ENCODE measurements at places on chromosomes 5 and 9.

GRCh38 chr5:151126199-151126645 lies 31.4 kb downstream of the ANXA6 start:
- DNase-seq = peak; percentile 50

DNA sequence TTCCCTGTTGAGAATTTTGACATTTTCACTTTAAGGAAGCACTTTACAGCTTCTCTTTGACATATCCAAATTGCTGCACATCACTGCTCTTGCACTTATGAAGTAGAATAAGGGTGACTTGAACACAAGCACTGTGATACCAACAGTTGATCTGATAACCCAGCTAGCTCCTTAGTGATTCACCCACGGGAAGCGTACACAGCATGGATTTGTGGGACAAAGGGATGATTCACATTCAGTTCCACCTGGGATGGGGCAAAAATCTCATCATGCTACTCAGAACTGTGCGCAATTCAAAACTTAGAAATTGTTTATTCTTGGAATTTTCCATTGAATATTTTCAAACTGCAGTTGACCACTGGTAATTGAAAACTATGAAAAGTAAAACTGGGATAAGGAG lies 1565.5 kb upstream of the CDH9 start:
- DNase-seq = no peak

- no peak for DNase-seq
Measured at GRCh38 chr5:10315824-10316509, 8.3 kb upstream of the CMBL start.

GRCh38 chr9:115396071-115396529 lies 278.1 kb upstream of the TNC start:
- DNase-seq = no peak

- DNase-seq = no peak
Measured at GRCh38 chr5:147558826-147559225, 49.0 kb upstream of the DPYSL3 start.

GRCh38 chr9:76464706-76465105 lies 5.7 kb downstream of the GCNT1 start:
- no peak for DNase-seq

- DNase-seq = no peak
Measured at GRCh38 chr5:172404746-172405145, 49.6 kb downstream of the SH3PXD2B start.

GRCh38 chr5:116577064-116577788 lies 2.6 kb upstream of the SEMA6A start:
- DNase-seq = no peak

- DNase-seq = no peak
Measured at GRCh38 chr5:67581203-67581602, 384.6 kb upstream of the CD180 start.

DNA sequence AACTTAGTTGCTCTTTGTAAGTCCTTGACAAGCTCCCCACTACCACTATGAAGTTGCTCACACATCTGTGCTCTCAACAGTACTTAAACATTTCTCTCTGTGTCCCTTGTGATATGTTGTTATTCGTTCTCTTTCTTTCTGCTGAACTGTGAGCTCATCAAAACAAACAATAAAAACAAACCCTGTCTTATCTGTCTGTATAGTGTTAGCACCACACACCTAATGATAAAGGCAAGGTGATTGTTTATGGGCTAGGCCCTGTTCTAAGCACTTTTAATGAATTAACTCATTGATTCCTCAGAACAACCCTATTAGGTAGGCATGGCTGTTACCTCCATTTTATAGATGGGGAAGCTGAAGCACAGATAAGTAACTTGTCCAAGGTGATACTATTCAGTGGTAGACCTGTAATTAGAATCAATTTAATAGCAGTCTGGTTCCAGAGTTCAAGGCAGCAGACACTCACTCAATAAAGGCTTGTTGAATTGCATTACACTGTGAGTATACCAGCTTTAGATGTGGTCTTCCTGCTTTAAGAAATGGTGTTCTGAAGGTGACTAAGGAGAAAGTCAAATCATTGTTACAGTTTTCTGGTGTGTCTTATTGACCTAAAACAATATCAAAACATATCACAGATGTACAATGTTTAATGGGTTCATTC lies 153.6 kb upstream of the ELL2 start:
- DNase-seq = no peak

DNA sequence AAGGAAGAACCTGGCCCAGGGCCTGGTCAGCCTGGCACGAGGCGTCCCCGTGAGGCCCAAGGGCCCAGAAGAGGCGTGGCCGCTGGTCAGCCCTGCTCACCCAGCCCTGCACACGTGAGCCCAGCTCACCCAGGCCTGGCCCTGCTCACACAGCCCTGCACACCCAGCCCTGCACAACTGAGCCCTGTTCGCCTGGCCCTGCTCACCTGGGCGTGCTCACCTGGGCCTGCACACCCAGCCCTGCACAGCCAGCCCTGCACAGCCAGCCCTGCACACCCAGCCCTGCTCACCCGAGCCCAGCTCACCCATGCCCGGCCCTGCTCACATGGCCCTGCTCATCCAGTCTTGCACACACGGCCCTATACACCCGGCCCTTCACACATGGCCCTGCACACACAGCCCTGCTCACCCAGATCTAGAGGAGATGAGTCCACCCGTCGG lies 2.1 kb downstream of the ZDHHC11 start:
- DNase-seq = no peak

DNA sequence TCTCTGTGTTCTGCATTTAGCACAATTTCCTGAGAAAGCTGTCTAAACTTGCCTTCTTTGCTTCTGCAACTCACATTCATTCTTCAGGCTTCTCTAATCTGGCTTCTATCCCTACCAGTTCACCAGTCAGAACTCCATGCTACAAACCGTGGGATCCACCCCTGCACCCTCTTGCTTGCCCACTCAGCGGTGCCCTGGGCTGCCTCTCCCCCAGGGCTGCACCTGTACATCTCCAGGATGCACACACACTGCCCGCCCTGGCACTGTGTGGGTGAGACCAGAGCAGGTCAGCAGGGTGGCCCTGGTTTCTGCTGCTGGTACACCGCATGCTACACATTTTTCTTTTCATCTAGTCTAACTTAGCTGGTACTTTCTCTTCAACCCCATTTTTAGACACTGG lies 127.1 kb downstream of the FANCC start:
- no peak for DNase-seq

GRCh38 chr5:126871441-126871840 lies 94.5 kb downstream of the LMNB1 start:
- no peak for DNase-seq

- DNase-seq = no peak
Measured at GRCh38 chr5:122835681-122836080, 9.7 kb upstream of the SNX24 start.

- no peak for DNase-seq
Measured at GRCh38 chr5:139767960-139768359, 27.6 kb upstream of the PSD2 start.

GRCh38 chr5:4220016-4220415 lies 624.4 kb downstream of the IRX1 start:
- no peak for DNase-seq

GRCh38 chr5:71883742-71884103 lies 164.6 kb downstream of the CARTPT start:
- DNase-seq = no peak

GRCh38 chr5:5257353-5257752 lies 117.2 kb downstream of the ADAMTS16 start:
- no peak for DNase-seq

GRCh38 chr9:86860006-86860405 lies 87.3 kb downstream of the GAS1 start:
- DNase-seq = no peak

- DNase-seq = no peak
Measured at GRCh38 chr5:75463726-75464125, 47.7 kb downstream of the CERT1 start.

GRCh38 chr5:468401-468800 lies 25.4 kb downstream of the EXOC3 start:
- no peak for DNase-seq

DNA sequence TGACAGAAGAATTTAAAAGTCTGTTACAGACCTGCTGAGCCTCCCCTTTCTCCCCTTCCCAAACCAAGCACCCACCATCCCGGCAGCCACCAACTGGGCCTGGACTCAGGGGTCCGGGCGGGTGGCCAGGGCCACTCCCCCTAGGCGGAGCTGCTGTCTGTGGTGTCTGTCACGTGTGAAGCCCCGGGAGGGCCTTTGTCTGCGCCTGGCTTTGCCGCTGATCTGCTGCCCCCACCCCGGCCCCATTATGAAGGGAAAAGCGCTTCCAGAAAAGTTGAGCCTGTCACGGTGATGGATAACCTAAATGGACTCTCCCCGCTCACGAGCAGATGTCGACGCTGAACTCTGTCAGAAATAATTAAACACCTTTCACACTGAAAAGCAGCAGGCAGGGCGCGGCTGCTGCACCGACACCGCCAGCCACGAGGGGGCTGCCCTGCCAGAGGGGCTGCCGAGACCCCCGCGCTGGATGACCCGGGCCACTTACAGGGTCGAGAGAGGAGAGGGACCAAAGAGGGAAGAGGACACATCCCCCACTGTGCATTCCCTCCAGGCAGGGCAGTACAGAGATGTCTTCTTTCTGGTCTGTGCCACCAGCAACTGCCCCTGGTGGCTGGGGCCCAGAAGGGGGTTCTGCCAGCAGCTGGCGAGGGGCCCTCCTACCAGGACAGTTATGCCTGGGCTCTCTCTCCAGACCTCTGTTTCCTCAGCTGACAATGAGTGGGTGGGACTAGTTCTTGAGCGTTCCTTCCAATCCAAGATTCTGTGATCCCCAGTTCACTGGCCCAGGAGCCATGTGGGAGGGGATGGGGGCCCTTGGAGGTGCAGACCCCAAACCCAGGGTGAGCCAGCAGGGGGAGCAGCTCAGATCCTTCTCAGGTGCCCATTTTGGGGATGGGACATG lies 36.0 kb upstream of the BARHL1 start:
- no peak for DNase-seq

GRCh38 chr5:156591631-156592030 lies 258.5 kb upstream of the PPP1R2B start:
- DNase-seq = no peak

- no peak for DNase-seq
Measured at GRCh38 chr5:1187234-1187949, 14.0 kb upstream of the SLC6A19 start.

GRCh38 chr9:9257999-9258498 lies 1354.8 kb downstream of the PTPRD start:
- no peak for DNase-seq

DNA sequence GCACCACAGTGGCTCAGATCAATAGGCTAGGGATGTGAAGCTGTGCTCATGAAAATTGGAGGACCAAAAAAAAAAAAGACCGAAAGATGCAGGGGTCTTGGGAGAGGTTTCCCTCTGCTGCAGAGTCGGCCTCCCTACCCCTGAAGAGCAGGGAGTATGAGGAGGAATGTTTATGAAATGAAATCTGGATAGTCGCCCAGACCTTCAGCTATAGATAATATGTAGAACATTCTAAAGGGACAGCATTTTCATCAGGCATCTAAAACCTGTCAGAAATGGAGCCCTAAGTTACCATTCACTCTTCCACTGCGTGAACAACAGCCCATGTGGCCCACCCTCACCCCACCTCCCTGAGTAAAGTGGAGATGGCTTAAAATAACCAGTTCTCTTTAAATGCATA lies 122.9 kb downstream of the TMEM174 start:
- DNase-seq = no peak

GRCh38 chr9:122291458-122291857 lies 26.8 kb downstream of the MRRF start:
- no peak for DNase-seq

- DNase-seq = no peak
Measured at GRCh38 chr5:142437563-142437962, 112.7 kb upstream of the SPRY4 start.

- DNase-seq = no peak
Measured at GRCh38 chr5:133510634-133511262, 101.6 kb downstream of the FSTL4 start.

GRCh38 chr9:37197158-37198038 lies 77.0 kb downstream of the ZCCHC7 start:
- DNase-seq = no peak

DNA sequence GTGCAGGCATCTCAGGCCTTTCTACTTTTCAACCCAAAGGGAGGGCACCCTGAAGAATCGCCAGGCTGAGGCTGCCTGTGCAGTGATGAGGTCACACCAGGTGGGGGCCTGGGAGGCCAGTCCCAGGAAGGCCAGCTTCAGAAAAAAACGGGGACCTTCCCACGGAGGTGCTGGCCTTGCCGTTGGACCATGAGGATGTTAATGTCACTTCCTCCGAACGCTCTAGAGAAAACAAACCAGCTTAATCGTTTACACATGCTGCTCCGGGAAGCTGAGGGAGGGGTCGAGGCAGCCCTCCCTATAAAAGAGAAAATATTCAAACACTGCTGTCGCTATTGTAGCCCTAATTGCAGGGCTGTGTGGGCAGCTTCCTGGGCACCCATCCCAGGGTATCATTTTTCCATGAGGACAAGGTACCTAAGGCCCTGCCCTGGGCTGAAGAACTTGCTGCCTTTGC lies 27.0 kb downstream of the PTGES start:
- DNase-seq = no peak

- no peak for DNase-seq
Measured at GRCh38 chr5:173240091-173241050, 5.4 kb upstream of the NKX2-5 start.

- no peak for DNase-seq
Measured at GRCh38 chr5:146007989-146008388, 71.6 kb downstream of the SH3RF2 start.

GRCh38 chr5:176823869-176824412 lies 13.6 kb downstream of the UNC5A start:
- no peak for DNase-seq

- DNase-seq = no peak
Measured at GRCh38 chr5:122490718-122491117, 178.7 kb downstream of the SNCAIP start.

- DNase-seq = no peak
Measured at GRCh38 chr9:114655689-114656088, 1.9 kb downstream of the TEX53 start.

DNA sequence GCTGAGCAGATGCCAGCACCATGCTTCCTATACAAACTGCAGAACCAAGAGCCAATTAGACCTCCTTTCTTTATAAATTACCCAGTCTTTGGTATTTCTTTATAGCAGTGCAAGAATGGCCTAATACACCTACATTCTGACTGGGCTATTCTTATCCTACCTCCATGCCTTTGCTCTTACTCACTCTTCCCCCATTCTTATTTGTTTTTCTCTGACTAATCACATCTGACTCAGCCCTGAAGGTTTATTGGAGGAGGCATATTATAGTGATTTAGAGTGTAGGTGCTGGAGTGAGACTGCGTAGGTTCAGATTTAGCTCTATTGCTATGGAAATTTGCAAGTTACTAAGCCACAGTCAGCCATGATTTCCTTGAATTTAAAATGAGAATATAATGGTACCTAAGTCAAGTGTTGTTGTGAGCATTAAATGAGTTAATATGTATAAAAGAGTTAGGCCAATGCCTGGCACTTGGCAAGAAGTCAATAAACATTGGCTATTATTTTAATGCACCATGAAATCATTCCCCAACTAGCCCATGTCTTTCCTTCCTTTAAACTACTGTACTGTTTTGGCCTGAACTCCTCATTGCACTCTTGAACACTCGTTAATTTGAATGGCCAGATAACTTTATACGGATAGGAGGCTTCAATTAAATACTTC lies 531.2 kb upstream of the ZNF608 start:
- DNase-seq = no peak

- DNase-seq = no peak
Measured at GRCh38 chr5:88090506-88090905, 178.1 kb downstream of the TMEM161B start.

- no peak for DNase-seq
Measured at GRCh38 chr5:151663617-151664293, 23.0 kb downstream of the SPARC start.

- no peak for DNase-seq
Measured at GRCh38 chr9:16540743-16541613, 329.5 kb downstream of the BNC2 start.
